ENCODE measurements at places on chromosomes 7 and 10.

GRCh38 chr10:68135922-68136792 lies 26.9 kb downstream of the MYPN start:
- DNase-seq, result no peak

- DNase-seq, result no peak
These were observed 222.8 kb upstream of the PLXNA4 start for GRCh38 chr7:132799081-132799413.

DNA sequence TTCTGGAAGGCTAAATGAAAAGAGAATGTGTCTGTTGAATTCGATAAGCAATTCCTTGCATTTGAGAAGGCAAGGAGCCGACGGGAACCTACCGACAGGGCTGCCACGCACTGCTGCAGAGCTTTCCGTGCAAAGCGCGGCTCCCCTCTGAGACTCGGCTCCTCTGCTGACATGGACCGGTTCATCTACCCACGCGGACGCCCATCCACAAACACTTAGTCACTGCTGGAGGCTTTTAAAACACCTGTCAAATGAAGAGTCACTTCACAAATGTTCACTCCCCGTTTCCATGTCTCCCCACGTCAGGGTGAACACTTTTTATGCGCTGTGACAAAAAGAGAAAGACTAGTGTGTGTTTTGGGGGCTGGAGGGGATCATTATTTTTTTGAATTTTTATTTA lies 32.0 kb downstream of the AMZ1 start:
- no peak for DNase-seq

DNA sequence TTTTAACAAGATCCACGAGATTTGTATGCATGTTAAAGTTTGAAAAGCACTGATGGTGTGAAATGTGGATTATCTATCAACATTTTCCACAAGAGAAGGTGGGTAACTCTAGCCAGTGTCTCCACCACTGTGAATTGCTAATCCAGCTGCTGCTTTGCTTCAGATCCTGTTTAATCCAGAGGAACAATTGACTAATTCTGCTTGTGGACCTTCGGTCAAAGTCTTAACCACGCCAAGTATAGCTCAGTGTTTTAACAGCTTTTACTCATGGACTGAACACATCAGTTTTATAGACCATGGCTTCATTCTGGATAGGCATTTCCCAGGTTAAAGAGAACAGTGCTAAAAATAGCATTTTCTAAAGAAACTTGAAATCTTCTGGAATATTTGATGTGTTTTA lies 23.5 kb downstream of the ADK start:
- DNase-seq, result no peak

DNA sequence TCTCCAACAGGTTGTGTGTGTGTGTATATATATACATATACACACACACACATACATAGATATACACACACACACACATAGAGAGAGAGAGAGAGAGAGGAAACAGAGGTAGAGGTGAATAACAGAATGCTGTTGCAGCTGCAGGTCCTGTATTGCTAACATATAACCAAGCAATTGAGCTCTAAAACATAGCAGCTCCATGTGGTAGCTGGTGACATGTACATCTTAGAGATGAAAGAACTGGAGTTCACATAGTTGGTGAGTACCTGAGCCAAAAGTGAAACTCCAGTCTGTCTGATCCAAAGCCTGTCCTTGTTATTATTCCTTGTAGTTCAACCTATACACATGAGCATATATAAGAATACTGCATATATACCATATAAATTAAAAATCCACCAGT lies 152.9 kb upstream of the CSTF2T start:
- DNase-seq, result no peak

GRCh38 chr7:85567983-85568382 lies 381.1 kb upstream of the SEMA3D start:
- no peak for DNase-seq

DNA sequence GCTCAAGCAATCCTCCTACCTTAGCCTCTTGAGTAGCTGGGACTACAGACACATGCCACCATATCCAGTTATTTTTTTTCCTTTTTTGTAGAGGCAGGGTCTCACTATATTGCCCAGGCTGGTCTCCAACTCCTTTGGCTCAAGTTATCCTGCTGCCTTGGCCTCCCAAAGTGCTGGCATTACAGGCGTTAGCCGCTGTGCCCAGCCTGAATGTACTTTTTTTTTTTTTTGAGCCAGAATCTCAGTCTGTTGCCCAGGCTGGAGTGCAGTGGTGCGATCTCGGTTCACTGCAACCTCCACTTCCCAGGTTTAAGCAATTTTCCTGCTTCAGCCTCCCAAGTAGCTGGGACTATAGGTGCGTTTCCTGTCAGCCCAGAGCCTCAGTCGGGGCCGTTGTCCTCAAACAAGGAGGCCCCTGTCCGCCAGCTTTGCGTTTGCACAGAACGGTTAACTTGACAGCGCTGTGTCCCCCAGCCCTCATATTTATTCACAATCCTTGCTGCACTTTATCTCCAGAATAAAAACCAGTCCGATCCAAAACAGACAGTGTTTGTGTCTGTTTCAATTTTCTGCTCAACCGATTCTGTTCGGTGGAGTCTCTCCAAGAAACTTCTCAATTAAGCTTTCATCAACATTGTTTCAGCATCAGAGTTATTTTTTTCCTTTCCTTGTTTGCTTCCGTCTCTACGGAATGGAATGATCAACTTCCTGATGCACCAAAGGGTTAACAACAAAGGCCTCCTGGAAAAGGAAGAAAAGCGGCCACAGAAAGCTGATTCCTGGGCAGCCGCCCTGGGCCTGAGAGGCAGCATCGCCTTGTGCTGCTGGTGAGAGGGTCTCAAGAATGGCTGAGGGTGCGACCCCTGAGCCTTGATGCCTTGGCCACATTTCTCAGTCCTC lies 64.5 kb downstream of the PDIA4 start:
- DNase-seq, result peak; percentile 31

DNA sequence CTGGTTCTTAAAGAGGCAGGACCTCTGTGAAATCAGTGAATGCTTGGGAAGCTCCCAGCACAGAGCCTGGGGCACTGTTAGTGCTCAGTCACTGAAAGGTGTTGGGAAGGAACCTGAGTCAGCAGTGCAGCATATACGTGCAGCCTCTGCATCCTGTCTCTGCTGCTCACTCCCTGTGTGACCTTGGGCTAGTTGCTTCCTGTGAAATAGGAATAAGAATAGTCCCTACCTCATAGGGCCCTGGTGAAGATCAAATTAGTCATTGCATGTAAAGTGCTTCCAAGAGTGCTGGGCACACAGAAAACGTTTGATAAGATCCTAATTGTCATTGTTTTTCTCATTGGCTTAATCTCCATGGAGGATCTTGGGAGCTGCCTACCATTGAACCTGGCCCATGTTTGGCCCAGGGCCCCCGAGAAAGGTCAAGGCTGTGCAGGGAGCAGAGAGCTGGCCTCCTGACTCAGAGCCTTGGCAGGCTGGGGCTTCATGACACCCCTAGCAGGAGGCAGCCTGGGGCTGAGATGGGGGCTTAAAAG lies 73.3 kb upstream of the COL13A1 start:
- DNase-seq, result no peak

- no peak for DNase-seq
These were observed 375.2 kb downstream of the RPS24 start for GRCh38 chr10:78408671-78409472.

DNA sequence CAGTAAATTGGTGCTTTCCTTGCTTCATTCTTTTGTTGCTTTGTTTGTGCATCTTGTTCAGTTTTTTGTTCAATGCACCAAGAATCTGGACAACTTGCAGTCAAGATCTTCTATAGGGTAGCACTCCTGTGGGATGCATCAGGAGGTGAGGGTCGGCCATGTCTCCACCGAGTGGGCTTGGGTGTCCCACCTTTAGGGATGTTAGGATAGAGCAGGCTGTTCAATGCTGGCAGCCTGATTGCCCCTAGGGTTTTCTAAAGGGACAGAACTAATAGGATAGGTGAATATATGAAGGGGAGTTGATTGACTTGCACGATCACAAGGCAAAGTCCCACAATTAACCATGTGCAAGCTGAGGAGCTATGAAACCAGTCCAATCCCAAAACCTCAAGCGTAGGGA lies 109.9 kb downstream of the GLRX3 start:
- no peak for DNase-seq

- DNase-seq, result no peak
These were observed 1.4 kb downstream of the HSPA12A start for GRCh38 chr10:116740971-116741370.

- no peak for DNase-seq
These were observed 267.7 kb downstream of the FGFR2 start for GRCh38 chr10:121330563-121330962.

DNA sequence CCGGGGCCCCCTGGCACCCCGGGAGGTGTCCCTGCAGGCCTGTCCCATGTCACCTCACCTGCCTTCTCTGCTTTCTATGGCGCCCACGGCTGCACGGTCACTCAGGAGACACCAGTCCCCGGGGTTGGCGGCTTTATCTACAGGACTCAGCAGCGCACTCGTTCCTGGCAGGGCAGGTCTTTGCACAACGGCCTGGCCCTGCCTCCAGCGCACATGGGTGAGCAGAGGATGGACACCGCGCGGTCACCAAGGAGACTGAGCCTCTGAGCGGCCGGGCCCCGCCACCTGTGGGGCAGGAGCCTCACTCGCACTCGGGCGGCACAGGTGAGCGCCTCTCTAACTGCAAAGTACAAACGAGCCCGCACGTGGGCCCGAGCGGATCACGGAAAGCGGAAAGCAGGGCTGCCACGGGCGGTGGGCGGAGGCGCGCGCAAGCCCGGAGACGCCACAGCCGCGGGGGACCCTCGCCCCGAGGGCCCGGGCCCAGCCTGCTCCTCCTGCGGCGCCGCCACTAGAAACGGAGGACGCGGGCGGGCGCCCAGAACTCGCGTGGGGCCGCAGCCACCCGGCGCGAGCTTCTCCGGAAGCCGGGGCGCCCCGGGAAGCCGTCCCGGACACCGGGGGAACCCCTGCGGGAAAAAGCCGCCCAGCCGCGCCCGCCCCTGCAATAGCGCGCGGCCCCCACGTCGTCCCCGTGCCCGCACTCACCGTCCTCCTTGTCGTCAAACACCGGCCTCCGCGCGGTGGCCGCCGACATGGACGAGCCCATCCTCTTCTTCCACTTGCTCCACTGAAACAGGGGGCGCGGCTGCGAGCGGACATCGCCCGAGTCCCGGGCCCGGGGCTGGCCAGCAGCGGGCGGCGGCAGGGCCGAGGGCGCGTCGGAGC lies 642 bp downstream of the STK32C start:
- peak; percentile 21 for DNase-seq

- no peak for DNase-seq
These were observed 104.7 kb downstream of the ADARB2 start for GRCh38 chr10:1632596-1632995.

- no peak for DNase-seq
These were observed 10.0 kb downstream of the SLC25A28 start for GRCh38 chr10:99610221-99610620.

DNA sequence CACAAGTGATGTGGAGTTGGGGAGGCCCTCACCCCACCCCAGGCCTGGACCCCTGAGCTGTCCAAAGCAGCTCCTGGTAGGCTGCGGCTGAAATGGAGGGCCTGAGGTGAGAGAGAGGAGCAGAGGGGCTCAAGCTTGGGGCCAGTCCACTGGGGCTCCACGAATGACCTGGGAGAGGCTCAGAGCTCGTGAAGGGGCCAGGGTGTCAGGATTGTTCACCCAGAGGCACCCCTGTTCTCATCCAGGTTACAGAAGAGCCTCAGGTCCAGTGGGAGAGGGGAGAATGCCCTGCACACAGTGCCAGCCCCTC lies 102.2 kb upstream of the RET start:
- DNase-seq, result no peak

- no peak for DNase-seq
These were observed 3.5 kb downstream of the ARID5B start for GRCh38 chr10:61904733-61905725.

DNA sequence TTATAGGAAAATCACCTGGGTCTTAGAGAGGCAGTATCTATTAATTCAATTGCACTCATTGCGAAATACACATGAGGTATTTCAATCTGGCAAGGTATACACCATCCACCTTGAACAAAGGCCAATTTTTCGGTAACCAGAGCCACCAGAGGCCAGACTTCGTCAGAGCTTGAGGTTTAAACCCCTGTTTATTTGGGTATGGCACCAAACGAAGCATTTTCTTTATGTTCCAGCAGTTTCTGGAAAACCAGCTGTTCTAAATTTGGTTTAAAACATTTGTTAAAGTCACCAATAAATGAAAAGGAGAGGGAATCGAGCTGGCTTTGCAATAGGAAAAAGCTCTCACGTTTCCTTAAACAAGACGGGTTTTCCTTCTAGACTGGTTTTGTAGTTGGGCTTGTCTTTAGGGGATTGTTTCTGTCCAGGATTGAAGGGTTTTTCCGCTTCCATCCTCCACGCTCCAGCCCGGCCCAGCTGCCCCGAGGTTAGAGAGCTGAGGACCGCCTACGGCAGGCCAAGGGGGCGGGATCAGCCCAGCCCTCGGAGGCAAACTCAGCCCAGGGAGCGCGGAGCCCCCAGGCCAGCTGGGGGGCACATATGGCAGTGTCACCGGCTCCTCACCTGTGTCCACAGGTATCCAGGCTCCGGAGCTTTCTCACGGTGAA lies 539.4 kb upstream of the MGMT start:
- DNase-seq, result no peak

DNA sequence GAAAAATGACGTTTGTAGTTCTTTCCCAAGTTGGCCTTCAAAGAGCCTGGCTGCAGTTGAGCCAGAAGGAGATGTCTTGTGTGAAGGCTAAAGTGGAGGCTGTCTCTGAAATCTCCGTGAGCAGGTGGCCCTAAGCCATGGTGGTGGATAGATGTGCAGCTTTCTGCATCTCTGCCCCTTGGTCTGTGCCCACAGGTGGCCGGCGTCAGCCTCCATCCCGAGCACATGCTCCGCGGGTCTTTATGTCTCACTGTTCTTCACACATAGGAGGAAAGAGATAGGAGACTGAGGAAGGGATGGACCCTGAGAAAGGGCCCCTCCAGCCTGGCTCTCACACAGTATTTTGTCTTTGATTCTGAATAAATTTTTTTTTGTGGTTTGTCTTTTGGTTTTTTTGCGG lies 30.3 kb upstream of the SLC26A4 start:
- DNase-seq, result no peak

GRCh38 chr10:64486149-64486548 lies 964.9 kb downstream of the REEP3 start:
- no peak for DNase-seq

- DNase-seq, result no peak
These were observed 53.7 kb upstream of the DOCK1 start for GRCh38 chr10:126851414-126852108.

GRCh38 chr7:80916770-80917741 lies 1.8 kb downstream of the SEMA3C start:
- DNase-seq, result no peak

DNA sequence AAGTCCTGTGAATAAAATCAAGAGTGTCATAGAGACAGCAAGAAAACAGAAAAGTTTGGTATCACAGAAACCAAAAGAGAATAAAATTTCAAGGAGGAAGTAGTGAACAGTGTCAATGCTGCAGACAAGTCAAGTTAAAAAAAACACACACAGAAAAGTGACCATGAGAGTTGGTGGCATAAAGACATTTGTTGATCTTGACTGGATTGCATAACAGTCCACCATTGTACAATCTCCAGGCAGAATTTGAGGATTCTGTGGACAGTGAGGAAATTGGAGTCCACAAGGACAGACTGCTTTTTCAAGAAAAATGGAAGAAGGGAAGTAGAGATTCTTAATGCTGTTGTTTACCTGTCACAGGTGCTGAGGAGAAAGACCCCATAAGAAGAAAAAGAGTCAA lies 412.5 kb downstream of the PLXDC2 start:
- no peak for DNase-seq

Measured in CD4-positive, alpha-beta T cell (primary cell).